Kidney (tissue), 22 donors: ENCODE measurements at places on chromosomes 5 and 9.

- DNase-seq, result no peak
Measured at GRCh38 chr5:58108511-58108910, 351.4 kb downstream of the PLK2 start.

GRCh38 chr9:100108559-100108958, 9.5 kb downstream of the INVS start:
- no peak for DNase-seq

DNA sequence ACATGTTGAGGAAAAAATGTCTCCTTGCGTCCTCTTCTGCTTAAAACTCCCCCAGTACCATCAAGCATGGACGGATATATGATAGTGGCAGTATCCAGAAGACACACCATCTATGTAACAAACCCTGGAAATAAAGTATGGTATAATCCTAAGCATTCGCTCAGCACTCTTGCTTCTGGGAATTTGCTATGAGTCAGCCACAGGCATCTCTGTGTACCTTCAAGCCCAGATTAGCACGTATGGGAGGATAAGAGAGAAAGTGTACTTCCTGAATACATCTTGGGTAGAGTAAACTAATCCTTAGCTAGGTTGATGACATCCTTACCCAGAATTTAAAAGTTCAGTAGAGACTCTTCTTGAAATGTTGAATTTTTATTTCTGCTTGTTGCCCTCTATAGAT, 71.2 kb downstream of the GHR start:
- DNase-seq, result no peak

DNA sequence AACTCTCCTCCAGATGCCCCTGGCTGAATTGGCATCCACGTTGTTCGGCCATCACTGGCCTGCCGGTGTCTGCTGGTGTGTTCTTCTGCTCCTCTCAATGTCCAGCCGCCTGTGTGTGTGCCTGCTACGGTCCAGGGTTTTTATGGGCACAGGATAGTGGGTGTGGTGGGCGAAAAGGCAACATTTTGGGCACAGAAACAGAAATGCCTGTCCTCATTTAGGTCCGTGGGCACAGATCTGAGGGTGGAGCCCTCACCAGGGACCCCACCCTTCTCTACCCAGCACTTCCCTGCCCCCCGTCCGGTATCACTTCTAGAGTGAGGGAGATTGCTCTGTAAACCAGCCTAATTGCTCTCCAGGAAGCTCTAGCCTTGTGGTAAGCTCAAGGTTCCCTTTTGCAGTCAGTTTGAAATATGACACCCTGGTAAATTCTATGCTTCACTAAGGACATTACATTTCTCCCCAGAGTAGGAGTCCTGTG, 410.1 kb downstream of the MAT2B start:
- peak; percentile 71 for DNase-seq

GRCh38 chr5:124655251-124655917, 91.1 kb downstream of the ZNF608 start:
- no peak for DNase-seq

DNA sequence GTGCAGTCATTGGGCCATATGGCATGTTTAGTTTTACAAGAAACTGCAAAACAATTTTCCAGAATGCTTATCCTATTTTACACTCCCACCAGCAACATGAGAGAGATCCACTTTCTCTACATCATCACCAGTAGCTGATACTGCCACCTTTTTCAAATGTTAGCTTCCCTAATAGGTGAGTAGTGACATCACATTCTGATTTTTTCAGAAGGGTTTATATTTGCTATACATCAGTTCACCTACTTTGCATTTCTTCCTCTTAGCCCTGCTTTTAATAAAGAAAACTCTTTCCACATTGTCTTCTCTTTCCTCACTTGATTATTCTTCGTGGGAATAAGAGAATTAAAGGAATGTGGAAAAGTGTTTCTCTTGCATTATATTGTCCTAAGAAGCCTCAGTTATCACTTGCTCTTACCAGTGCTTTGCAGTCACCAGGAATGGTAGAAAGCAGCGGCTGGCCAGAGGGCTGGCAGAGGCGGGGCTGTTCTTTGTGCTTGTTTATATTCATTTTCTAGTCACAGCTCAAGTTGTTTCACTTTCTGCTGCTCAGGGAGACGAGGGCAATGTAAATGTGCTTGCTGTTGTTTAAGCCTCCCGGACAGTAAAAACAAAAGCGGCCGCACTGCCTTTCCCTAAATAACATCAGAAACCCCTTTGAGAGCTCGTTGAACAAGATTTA, 164.8 kb downstream of the HSD17B3 start:
- DNase-seq, result peak; percentile 78

DNA sequence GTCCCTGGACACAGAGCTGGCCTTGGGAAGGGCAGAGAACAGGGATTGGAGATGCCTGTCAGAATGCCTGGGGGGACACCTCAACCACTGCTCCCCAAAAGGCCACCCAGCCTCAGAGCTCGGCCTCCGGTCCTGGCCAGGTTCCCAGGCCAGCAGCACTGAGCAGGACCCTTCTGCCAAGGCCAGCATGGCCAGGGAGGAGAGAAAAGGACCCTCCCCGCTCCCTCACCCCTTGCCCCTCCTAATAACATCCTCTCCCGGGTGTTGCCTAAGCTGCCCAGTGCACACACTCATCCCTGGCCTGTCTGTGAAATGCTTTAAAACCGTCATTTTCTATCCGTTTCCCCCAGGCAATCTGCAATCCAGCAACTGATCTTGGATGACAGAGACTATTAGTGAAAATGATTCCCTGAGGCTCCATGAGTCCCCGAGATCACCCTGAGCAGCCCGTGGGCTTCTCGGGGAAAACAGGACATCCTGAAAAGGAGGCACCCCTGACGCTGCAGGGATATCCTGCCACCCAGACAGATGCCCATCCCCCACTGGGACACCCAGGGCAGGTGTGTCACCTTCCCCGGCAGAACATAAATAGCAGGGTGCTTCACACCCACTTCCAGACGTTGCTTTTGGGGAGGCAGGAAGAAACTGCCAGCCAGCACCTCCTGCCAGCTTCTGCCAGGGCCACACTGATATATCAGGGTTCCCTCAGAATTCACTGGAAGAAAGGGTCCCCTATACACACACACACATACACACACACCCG, 75.3 kb downstream of the ADAMTS2 start:
- DNase-seq, result peak; percentile 29

DNA sequence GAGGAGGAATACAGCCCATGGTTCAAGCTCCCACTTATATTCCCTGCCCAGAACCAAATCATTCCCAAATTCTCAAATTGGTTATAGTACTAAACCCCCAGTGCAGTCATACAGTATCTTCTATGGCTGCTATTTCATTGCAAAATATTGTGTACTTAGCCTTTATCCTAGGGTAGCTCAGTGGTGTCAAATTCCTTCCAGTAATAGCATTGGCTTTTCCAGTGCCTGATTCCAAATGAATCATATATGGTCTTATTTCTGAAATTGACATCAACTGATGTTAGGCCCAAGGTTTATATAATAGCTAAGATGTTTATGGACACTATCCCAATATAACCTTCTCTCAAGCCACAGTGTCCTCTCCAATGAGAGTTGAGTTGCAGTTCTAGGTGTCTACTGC, 256.7 kb downstream of the NDUFS4 start:
- DNase-seq, result no peak

GRCh38 chr5:140346348-140347221, at the start of gene HBEGF:
Gene HBEGF (minus strand): TSS chr5:140346603. CDS start chr5:140346328, 275 bp downstream.
- peak; percentile 85 for DNase-seq

- no peak for DNase-seq
Measured at GRCh38 chr5:80659106-80659505, 4.3 kb upstream of the DHFR start.

DNA sequence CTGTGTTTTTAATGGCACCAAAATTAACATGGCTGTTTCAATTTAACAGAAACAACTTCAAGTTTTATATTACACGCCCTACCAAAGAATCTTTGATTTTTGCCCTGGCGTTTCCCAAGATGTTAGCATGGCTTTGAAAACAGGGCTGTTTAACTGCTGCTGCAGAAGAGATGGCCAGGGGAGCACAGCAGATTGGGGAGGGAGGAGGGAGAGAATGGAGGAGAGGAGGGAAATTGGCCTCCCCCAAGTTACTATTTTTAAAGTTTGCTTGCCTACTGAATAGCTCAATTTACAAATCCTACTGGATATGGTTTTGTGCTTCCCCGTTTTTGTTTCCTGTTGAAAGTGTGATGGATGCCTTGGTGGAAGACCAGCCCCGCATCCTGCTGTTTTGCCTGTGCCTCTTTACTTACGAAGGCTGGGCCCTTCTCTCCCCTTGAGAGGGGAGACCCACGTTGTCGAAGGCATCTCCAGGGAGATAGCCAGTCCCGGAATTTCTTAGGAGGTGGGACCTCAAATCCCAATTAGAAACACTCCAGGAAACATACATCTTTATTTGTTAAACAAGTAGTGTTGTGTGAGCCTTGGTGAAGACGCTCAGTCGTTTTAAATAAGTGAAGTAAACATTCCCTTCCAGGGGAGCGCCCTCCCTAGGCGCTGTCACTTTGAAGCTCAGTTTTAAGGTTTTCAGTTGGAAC, 98.6 kb downstream of the AOPEP start:
- DNase-seq, result no peak

DNA sequence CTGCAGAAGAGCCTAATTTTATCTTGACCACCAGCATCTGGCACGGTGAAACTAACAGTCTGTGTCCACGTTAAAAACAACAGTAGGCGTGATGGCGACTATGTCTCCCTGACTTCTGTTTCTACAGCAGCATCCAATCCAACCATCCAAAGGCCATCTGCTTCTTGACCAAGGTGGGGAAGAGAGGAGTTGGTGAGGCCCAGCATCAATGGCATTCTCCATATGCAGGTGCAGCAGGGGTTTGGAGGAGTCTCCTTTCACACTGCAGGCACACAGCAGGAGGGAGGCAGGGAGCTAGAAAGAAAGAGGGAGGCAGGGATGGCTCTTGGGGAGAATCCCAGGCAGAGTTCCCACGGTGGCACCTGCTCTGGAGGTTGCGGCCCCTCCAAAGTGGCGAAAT, 27.0 kb downstream of the MGAT1 start:
- DNase-seq, result no peak

DNA sequence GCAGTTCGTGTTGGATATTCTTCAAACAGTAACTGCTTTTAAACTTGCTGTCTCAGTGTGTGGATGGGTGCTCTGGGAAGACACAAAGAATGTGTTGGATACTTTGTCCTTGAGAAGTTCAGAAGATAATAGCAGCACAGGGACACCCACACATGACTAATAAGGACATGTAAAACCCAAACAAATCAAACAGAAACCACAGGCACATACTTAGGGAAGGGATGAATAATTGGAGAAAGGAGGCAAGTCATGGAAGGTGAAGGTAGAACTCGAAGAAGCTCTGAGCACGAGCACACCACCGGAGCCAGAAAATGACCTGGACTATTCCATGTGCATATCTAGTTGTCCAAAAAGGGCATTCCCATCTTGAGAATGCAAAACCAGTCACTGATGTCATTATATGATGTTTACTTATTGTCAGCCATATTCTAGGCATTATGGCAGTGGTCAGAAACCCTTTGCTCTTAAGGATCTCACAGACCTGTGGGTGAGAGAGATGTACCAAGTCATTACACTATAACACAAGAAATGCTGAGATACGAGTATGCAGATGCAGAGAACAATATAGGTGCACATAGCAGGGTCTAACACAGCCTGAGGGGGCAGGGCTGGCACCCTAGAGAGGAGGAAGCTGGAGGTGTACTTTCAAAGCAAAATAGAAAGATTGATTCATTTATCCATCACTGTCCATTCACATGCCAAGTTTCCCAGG, 152.9 kb downstream of the PIK3R1 start:
- DNase-seq, result no peak

DNA sequence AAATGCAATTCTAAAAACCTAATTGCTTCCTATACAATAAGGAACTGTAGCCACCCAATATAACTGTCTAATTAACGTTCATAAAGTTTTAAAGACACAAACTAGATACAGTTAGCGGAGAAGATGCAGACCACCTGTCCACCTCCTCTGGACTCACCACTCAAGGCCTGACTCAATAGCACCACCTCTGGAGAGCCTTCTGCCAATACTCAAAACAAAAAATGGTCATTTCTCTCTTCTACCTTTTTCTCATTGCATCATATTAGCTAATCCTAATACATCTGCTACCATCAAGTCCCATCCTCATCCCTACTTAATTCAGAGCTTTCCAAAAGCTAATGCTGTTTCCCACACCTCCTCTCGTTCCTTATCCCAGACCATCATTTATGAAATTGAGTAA, 159.9 kb downstream of the MLLT3 start:
- no peak for DNase-seq

DNA sequence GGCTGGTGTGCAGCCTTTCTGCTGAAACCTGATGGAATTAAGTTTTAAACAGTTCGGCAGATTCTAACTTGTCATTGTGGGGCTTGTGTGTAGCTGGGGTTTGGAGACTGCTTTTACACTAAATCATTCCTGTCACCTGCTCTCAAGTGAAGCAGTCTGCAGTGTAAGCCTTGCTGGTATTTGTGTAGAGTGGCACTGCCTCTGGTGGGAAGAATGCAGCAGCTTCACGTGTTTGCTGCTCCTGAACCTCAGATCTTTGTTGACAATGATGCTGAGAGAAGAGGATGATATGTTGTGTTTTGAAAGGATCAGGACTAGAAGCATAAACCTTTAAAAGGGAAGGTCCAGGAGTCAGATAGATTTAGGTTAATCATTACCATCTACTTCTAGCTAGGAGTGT, 88.1 kb downstream of the KDM4C start:
- peak; percentile 67 for DNase-seq

- no peak for DNase-seq
Measured at GRCh38 chr5:150731669-150732242, 27.1 kb downstream of the DCTN4 start.

DNA sequence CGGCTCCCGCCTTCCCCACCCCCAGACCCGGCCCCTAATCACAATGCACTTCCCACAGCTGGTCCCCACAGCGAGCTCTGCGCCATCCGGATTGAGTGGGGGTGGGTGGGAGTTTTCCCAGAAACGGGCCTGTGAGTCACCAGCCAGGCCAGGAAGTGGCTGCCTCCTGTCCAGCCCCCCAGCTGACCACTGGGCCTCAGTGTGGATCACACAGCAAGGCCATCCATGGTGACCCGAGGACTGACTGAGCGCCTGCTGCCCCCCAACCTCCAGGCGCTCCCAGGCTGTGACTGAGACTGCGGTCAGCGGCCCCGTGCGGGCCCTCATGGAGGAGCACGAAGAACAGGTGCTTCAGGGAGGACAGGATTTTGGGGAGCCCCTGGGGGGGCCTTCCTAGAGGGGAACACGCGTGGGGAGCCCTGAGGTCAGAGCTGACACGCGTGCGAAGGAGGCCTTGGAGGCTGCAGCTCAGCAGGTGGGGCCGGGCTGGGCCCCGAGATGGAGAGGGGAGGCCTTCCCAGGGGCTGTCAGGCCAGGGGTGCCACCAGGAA, 48.3 kb upstream of the EGFL7 start:
- no peak for DNase-seq

GRCh38 chr5:2278825-2279456, 396.2 kb upstream of the IRX4 start:
- DNase-seq, result no peak

DNA sequence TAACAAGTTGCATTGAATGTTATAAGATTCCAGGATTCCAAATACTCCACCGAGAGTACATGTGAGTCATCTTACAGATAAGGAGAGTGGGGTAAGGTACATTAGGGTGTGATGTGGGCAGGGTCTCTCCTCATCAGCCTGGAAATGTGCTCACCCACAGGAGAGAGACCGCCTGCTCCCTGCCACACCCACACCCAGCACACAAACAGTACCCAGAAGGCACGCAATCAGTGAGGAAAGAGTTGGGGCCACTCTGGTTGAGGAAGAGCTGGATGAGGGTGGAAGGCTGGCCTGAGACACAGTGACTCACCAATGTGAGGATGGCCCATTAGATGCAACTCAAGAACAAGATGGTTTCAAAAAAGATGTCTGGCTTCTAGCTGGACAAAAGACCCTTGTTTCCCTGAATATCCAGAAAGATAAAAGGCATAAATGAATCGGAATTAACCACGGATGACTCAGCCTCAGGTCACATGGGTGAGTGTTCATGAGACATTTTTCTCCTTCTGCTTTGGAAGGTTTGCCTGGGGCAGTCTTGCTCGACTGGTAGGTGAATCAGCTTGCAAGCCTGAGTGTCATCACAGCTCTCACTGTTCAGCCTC, 51.1 kb upstream of the LHFPL2 start:
- DNase-seq, result no peak
